ENCODE measurements at places on chromosomes 7 and 10.

DNA sequence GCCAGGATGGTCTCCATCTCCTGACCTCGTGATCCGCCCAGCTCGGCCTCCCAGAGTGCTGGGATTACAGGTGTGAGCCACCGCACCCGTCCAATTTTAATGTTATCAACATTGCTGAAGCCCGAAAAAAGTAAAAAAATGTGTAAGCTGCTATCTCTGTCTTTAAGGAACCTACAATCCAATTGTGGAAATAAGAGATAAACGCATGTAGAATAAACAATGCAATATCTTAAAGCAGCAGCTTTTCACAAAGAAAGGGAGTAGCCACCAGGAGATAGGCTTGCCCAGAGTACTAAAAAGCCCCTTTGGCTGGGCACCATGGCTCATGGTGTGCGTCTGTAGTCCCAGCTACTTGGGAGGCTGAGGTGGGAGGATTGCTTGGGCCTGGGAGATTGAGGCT, 282.9 kb upstream of the LYZL1 start:
- no peak for DNase-seq

- no peak for DNase-seq
Measured at GRCh38 chr10:46558392-46559185, 2.1 kb upstream of the GPRIN2 start.

- no peak for DNase-seq
Measured at GRCh38 chr7:132703742-132704141, 127.5 kb upstream of the PLXNA4 start.

DNA sequence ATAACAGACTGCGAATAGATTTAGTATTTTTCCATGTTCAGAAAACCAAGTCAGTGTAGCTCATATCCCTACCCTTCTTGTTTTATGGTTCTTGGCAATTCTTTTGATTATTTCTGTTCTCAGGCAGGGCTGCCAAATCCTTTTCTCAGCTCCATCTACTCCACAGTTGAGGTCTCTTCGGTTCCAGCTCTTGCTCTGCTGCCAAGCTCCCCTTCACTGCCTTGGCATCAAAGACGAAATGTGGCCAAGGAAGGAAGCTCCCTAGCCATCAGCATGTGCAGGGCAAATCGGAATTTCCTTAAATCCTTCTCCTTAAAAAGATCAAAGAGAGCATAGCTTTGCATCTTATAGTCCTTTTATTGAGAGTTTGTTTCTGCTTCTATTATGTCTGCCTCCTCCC, 116.4 kb upstream of the NOBOX start:
- DNase-seq, result no peak

GRCh38 chr10:124955243-124955642, 13.3 kb downstream of the ZRANB1 start:
- DNase-seq, result no peak

GRCh38 chr10:51000976-51001375, 73.3 kb upstream of the PRKG1 start:
- no peak for DNase-seq

DNA sequence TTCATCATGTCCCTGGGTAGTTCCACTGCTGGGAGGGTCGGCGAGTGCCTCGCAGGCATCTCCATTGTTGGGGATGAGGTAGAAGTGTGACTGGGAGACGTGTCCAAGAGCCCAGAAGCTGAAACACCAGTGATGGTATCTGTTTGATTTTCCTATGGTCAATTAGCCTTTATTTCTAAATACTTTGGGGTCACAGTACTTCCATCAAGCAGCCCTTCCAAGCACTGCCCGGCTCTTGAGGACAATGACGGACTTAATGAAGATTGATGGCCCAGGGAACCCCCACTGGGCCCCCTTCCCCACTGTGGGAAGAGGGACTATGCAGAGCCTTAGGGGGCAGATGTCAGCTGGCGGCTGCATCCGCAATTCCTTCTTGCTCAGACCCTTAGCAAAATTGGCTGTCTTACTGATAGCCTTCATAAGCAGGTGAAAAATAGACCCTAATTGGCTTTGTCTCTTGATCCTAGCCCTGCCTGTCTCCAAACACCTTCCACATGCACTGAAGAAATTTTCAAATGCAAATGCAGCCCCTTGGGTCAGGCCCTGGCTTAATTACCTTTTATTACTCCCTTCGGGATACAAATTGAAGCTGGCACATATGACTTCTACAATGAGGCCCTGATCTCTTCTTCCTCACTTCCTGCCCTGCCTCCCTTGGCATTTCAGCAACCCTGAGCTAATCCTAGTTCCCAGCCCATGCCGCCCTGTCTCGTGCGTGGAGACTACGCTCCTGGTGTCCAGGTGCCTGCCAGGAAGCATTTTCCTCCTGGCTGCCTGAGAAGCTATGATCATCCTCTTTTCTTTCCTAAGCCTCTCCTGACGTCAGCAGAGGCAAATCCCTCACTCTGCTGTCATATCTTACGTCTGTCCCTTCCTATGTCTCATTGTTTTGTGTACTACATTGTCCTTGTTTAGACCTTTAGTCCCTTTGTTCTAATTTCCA, 124.5 kb upstream of the GDF10 start:
- DNase-seq, result no peak

- DNase-seq, result no peak
Measured at GRCh38 chr7:157278791-157279724, 57.7 kb upstream of the DNAJB6 start.

DNA sequence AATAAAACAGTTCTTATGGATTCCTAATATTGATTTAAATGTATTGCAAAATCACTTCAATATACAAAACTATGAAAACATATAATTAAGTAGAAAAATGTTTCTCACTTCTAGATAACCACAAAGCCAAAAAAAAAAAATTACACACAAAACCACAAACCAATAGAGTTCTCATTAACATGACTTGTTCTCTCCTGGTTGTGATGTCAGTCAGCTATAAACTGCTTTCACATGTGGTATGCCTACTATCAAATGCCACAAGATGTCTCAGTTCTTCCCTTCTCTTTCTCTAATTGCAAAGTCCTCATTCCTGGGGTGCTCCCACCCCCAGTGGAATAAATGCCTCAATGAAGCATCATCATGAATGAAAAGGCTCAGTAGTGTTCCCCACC, 16.6 kb downstream of the GNAI1 start:
- DNase-seq, result no peak

- DNase-seq, result no peak
Measured at GRCh38 chr10:108204528-108205305, 1040.2 kb upstream of the SORCS1 start.

- no peak for DNase-seq
Measured at GRCh38 chr10:61754587-61755550, 92.1 kb downstream of the CABCOCO1 start.

DNA sequence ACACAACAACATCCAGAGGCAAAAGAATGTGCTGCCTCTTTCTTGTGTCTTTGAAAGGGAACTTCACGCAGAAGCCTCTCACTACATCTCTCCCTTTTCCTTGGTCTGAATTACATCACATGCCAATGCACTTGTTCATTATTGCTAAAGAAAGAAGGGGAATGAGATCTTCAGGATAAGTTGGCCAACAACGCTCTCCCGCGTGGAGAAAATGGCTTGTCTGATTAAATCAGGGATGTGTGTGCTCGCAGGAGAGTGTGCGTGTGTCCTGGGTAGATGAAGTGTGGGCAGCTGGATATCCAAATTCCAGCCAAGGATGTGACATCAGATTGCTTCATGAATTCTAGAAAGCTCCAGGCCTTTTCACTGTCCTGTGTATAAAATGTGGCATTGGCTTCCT, 541.6 kb upstream of the FZD8 start:
- DNase-seq, result no peak

GRCh38 chr10:113047151-113047550, 97.1 kb downstream of the TCF7L2 start:
- no peak for DNase-seq

DNA sequence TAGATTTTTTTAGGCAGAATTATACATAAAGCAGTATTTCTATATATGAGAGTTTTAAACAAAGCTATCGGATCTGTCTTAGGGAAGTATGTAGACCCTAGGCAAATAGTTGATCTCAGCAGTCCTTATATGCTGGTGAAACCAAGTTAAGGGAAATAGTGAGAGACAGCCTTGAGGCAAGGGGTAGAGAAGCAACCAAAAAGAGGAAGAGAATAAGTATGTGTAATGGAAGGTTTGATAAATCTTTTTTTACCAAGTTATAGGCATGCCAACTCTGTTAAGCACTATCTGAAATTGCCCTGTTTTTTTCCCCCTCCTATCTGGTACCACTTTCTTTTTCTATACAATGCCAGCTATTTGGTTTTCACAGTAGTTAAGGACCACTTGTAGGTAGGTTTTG, 19.9 kb downstream of the SPAG6 start:
- DNase-seq, result no peak

- no peak for DNase-seq
Measured at GRCh38 chr10:97795886-97796285, 24.1 kb upstream of the SFRP5 start.

GRCh38 chr7:142352543-142352942, 94.7 kb upstream of the PRSS58 start:
- no peak for DNase-seq

DNA sequence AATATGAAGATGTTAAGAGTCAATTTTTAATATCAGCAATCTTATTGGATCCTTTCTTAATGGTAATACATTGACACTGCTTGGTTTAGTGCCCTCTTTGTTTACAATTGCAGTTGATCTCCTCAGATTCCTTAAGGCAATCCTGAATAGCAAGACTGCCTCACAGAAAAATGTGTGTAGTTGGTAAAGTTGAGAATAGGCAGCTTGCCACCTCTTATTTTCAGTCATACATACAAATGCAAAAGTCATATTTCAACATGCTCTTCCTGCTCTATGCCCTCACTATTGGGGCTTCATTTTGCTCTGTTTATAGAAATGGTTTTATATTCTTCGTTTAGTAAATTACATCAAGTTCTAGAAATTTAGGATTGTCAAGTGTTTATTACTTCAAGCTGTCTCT, 661.1 kb upstream of the ANKRD30A start:
- DNase-seq, result no peak

DNA sequence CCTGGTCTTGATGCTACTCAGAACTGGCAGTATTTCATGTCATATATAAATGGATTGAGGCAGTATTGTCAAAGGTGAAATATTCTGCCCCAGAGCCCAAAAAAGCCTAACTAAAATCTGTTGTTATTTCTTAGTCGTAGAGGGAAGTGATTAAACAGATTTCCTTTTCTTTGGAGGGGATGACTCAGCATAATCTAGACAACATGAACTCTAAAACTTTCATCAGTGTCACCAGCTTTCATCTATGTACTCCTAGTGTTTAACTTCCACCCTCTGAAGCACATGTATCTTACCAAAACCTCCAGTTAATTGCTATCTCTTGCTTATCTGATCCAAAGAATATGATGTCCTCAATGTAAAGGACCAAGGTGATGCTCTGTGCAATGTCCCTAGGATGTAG, 97.1 kb upstream of the ARID5B start:
- DNase-seq, result no peak

DNA sequence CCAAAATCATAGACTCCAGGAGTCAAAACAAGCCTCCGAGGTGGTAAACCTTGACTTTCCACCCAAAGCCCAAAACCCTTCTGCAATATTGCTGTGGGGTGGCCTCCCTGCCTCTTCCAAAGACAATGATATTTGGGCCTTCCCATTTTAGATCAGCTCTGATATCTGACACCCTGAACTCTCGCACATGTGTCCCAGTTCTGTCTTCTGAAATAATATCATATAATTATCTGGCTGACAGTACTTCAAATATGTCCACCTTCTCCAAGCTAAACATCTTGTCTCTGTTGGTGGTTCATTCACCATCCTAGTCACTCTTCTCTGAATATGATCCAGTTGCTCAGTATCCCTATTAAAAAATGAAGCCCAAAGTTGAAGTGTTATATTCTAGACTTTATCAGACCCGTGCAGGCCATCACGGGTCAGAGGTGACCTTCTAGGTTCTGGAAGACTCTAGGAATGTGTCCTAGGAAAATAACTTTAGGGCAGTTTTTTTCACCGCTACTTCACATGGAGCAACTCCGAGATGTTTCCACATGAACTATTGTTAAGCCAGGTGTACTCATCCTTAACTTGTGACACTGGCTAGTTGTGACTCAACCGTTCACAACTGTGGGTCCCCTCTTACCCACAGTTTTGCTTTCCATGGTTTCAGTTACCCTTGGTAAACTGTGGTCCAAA, 6.3 kb downstream of the TECTB start:
- DNase-seq, result no peak

DNA sequence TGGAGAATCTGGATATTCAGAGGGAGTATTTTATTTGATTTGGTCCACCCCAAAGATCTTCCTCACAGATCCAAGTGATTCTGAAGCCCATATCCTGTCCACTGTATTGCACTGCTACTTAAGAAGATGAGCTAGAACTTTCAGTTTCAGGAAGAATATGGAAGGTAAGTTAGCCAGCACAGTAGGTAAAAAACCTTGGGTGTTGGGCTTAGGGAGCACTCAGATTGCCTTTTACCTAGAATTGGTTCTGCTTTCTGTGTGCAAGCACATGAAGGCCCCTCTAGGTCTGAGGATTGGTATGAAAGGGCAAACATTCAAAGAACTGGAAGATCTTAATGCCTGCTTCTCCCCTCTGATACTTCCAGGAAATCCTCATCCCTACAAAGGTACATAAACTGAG, 146.7 kb upstream of the COL1A2 start:
- no peak for DNase-seq

DNA sequence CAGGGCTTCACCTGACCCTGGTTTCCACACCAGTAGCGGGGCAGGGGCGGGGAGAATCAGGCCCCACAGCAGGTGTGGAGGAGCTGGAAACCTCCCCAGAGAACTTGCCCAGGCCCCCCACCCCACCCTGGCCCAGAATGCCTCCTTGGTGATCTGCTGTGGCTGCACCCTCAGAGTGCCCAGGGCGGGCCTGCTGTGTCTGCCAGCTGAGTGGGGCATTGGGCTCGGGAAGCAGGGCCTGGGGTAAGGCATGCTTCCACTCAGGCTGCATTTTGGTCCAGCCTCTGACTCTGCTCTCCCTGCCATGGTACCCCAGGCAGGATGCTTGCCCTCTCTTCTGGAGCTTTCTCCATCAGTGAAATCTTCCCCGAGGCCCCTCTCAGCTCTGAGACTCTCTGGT, 1.1 kb upstream of the CRHR2 start:
- DNase-seq, result no peak

- no peak for DNase-seq
Measured at GRCh38 chr10:93915598-93915997, 21.8 kb downstream of the SLC35G1 start.

DNA sequence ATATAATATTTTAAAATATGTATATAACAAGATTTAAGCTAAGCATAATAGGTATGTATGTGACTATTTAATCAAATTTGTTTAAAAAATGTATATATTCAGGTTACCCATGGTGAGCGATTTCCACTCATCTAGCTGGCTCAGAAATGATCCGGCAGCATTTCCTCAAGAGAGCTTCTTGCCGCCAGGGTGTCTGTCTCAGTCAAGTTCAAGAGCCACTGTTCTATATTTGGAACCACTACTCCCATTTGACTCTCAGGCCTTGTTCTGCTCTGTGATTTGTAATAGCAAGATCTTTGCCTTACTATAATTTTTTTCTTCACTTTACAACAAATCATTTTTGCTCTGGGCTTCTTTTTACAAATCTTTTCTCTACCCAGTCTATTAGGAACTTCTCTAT, 48.7 kb upstream of the CNTNAP2 start:
- no peak for DNase-seq

- DNase-seq, result no peak
Measured at GRCh38 chr7:30817371-30817767, 46.2 kb downstream of the MINDY4 start.

All from stimulated activated CD4-positive, alpha-beta T cell treated with anti-CD3 and anti-CD28 coated beads, Interleukin-1b, Interleukin-23, amount 100 ng/mL, for 1 hour (primary cell).